ENCODE measurements at places on chromosomes 5 and 9.

GRCh38 chr5:98927989-98928872 lies 576 bp downstream of the CHD1 start:
- H3K4me1 ChIP-seq = no peaks in the 10 kb centered on the region
- peak overlapping the region; percentile 74 for H3K4me3 ChIP-seq
- H3K36me3 ChIP-seq = peaks cover 12% of the 10 kb centered on the region
- no peaks in the 10 kb centered on the region for H3K27me3 ChIP-seq
- peak overlapping the region; percentile 100 for H3K27ac ChIP-seq

DNA sequence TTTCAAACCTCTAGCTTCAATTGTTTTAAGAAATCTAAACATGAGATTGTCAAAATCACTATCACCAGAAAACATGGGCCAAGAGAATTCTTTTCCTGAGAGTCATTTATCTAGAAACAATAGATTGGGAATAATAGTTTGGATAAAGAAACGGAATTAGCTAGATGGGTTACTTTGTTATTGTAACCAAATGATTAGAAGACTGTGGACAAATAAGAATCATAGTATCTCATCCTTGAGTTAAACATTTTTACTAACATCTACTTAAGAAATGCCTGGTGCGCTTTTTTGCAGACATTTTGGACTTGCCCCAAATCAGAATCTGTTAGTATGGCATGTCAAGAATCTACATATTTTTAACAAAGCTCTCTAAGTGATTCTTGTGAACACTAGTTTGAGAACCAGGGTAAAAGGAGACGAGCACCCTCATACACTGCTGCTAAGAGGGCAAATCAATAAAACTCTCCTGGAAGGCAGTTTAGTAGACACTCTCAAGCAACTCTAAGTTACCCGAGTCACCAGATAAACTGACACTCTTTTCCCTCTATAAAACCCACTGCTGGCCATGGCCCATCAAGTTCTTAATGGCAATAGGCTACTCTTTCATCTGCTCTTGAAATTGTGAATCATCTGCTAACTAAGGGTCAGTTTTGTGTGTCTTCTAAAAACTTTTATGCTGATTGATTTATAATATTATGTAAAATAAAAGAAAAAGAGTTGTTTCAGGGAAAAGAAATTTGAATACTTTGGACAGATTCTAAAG lies 39.1 kb downstream of the TPD52L3 start:
- H3K4me1 ChIP-seq = no peaks in the 10 kb centered on the region
- no peak overlapping the region for H3K4me3 ChIP-seq
- H3K27me3 ChIP-seq = no peaks in the 10 kb centered on the region
- peak; percentile 6 for DNase-seq
- no peak overlapping the region for H3K27ac ChIP-seq
- H3K36me3 ChIP-seq = no peaks in the 10 kb centered on the region

- H3K4me3 ChIP-seq = no peak overlapping the region
- no peaks in the 10 kb centered on the region for H3K4me1 ChIP-seq
- H3K27ac ChIP-seq = no peak overlapping the region
These were observed 21.6 kb downstream of the BHMT start for GRCh38 chr5:79133121-79133656.

- no peaks in the 10 kb centered on the region for H3K36me3 ChIP-seq
- no peak overlapping the region for H3K27ac ChIP-seq
- no peak for DNase-seq
- H3K4me1 ChIP-seq = no peaks in the 10 kb centered on the region
These were observed 55.3 kb downstream of the RANBP17 start for GRCh38 chr5:170917113-170917512.

DNA sequence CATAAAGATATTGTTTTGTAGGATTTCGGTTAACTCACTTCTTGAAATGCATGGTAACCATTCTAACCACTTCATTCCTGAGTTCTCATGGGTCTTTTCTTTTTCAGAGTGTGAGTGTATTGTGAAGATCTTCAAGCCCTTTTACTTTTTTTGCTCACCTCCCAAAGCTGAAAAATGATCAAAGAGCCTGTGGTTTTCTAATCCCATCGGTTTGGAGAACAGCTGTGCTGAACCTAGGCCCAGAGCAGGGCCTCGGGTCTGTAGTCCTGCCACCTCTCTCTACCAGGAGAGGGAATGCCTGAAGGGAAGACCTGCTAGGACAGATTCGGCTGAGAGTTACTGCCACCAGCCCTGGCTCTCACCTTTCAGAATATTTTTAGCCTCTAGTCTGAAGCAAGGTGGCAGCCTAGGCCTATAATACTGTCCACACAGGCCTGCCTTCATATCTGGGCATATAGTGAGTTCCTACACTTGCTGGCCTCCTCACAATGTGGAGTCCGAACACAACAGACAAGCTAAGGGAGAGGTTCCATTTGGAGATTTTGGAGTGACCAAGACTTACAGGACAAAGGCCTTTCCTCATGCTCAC lies 13.8 kb downstream of the RGMB start:
- H3K36me3 ChIP-seq = peaks cover 2% of the 10 kb centered on the region
- no peaks in the 10 kb centered on the region for H3K27me3 ChIP-seq
- H3K27ac ChIP-seq = no peak overlapping the region
- peaks cover 23% of the 10 kb centered on the region for H3K4me1 ChIP-seq
- DNase-seq = no peak

DNA sequence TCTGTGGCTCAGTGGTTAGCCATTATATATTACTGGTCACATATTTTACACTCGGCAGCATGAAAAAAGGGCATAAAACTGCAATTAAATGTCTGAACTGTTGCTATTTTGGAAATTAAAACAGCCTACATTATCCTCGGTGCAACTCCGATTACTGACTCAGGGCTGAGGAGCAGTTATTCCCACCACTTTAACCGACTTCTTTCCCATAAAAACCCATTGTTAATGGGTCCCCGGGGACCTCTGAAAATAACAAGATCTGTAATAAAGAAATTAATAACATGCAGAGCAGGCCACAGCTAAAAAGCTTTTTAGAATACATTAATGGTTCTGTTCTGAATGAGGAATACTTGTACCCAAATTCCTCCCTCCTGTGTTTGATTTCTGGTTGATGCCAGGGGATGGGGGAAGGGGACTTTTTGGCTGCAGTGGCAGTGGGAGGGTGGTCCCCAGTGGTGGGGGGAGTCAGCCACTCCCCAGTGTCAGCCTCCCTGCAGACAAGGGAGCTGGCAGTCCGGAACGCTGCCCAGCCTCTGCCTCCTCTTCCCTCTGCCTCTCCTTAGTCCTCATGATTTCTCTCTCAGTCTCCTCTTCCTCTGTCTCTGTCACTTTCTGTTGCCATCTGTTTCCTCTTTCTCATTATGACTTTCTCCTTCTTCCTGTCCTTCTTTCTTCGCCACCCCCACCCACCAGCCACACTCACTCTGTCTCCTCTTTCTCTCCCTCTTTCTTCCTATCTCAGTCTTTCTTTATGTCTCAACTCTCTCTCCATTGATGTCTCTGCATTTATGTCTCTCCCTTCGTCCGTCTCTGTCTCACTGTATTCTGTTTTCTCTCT lies 59.0 kb upstream of the ZBTB43 start:
- no peak overlapping the region for H3K27ac ChIP-seq
- no peak for DNase-seq
- no peak overlapping the region for H3K4me3 ChIP-seq
- H3K27me3 ChIP-seq = no peaks in the 10 kb centered on the region
- no peaks in the 10 kb centered on the region for H3K4me1 ChIP-seq

DNA sequence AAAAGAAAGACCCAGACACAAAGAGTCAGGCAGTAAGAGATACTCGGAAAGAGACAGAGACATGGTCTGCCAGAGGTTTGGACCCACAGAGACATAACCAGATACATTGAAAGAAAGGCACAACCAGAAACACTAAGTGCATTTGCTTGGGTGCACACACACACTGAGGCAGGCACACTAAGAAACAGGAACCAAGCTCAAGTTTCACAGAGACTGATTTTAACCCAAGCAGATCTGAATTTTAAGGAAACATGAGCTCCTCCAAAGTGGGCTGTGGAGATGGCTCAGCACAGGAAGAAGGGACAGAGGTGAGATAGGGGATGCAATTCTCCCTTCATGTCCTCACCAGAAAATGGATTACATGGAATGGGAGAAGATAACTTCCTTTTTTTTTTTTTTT lies 9.5 kb downstream of the AQP3 start:
- H3K4me3 ChIP-seq = no peak overlapping the region
- DNase-seq = no peak
- no peak overlapping the region for H3K27ac ChIP-seq

GRCh38 chr5:432928-433791 lies 9.8 kb upstream of the EXOC3 start:
- peak; percentile 98 for DNase-seq
- H3K36me3 ChIP-seq = no peaks in the 10 kb centered on the region
- no peak overlapping the region for H3K4me3 ChIP-seq
- no peak overlapping the region for H3K27ac ChIP-seq
- no peaks in the 10 kb centered on the region for H3K27me3 ChIP-seq

All from lung (tissue), 17 donors.